ENCODE measurements at places on chromosomes 13 and 19.

DNA sequence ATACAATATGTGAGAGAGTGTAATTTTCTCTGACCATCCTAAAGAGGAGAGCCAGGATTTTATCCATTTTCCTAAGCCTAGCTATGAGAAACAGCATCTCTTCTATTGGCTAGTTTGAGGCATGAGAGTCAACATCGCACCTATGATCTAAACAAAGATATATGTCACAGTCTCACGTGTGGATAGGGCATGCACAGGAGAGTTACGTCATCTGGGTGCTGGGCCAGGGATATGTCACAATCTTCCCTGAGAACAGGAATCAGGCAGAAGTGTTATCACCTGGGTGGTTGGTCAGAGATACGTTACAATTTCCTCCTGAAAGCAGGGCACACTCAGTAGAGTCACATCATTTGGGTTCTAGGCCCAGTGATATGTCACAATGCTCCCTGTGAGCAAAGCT, 53.9 kb upstream of the ZNF730 start:
- no peak for DNase-seq

- no peak for DNase-seq
Observed at GRCh38 chr13:24172071-24172470, 11.6 kb downstream of the SPATA13 start.

- DNase-seq = no peak
Observed at GRCh38 chr13:43564952-43565351, 221.8 kb downstream of the ENOX1 start.

DNA sequence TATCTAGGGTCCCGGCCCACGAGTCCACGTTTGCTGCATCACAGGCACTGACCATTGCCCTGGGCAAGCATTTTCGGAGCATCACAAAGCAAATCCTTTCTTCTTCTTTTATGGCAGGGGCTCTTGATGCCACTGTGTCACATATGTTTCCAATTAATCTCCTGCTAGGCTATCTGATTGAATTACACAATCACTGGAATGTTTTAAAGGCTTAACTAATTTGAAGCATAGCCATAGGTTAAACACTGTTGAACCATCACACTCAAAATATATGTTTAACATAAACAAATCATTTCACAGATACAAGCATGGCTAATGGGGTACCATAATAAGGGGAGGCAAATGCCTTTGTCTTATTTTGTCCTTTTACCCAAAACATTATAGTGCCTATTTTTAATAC, 338.3 kb downstream of the POU4F1 start:
- DNase-seq = no peak

DNA sequence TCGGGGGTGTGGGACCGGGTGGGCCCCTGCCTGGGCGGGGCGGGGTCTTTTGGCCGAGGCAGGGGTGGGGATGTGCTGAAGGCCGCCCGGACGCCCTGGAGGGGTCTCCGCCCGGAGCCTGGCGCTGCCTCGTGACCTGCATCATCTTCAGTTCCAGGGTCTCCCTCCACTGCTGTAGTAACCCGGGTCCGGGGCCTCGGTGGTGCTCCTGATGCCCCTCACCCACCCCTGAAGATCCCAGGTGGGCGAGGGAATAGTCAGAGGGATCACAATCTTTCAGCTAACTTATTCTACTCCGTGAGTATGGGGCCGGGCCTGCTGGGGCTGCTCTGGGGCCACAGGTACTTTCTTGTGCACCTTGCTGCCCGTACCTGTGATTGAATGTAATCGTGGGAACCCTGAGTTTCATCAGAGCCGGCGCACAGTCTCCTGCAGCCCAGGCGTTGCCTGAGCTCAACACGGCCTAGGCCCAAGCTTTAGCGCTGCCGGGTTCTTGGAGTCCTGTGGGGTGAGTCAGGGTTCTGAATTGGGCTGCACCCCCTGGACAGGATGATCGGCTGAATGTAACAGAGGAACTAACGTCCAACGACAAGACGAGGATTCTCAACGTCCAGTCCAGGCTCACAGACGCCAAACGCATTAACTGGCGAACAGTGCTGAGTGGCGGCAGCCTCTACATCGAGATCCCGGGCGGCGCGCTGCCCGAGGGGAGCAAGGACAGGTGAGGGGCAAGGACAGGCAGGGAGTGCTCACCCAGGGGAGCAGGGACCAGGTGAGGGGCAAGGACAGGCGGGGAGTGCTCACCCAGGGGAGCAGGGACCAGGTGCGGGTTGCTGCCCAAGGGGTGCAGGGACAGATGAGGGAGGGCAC, 10.5 kb downstream of the PEAK3 start:
- DNase-seq = no peak

DNA sequence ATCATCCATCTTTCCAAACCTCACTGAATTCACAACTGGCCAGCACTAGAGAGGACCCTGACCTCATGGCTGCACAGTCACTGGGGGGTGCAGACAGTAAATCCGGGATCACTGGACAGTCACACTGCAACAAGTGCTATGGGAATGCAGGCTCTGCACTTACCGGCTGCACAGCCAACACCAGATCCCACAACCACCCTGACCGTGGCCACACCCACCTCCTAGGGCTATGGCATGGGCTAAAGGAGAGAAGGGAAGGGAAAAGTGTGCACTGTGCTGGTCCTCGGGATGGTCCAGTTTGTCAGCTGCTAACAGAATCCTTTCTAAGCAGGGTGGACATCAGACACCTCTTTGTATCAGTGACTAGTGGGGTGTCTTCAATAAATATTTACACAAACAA, 118.2 kb downstream of the MIPEP start:
- no peak for DNase-seq

DNA sequence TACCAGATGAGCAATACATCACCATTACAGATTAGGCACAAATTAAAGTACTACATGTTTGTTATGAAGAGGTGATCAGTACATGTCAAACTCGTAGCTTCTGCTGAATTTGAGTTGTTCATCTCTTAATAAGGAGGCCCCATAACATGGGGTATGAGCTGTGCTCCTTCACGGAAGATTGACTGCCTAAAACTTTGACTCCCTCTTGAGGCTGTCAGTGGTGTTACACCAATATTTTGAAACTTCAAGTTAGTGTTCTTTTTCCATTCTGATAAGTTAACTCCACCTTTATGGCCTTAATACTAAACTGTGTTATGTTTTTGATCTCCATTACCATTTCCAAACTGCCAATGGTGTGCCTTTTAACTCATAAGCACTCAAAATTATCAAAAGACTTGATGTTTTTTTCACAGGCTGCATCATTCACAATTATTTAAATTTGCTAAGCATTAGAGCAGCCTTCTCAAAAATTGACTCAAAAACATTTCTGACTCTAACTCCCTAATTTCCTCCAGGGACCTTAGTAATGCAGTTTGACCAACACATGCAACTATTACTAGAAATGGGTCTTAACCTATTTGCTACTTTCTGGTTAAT, 1591.5 kb downstream of the PCDH9 start:
- DNase-seq = no peak

DNA sequence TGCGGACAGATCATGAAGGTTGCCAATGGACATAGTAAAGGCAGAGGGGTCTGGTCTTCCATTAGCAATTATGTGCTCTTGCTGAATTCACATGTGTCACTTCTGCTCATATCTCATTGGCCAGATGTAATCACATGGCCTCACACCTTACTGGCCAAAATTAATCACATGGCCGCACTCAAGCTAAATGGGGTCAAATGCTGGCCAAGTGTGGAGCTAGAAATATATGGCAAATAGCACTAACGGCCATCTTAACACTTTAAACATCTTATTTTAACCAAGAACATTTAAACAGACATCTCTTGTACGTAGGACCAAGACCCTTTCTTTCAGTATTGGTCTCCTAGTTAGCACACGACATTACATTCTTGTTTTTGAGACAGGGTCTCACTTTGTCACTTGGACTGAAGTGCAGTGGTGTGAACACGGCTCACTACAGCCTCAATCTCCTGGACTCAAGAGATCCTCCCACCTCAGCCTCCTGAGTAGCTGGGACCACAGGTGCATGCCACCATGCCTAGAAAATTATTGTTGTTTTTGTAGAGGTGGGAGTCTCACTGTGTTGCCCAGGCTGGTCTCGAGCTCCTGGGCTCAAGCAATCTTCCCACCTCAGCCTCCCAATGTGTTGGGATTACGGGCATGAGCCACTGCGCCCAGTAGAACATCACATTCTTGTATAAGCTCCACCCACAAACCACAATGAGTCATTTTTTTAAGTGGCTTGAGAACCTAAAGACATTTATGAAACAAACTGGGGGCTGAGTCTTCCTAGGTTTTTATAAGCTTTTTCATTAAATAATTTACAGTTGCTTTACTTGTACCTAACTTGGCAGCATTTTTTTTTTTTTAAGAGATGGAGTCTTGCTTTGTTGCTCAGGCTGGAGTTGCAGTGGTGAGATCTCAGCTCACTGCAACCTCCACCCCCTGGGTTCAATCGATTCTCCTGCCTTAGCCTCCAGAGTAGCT, 2.9 kb upstream of the PTOV1 start:
- DNase-seq = no peak

- DNase-seq = no peak
Observed at GRCh38 chr13:73967397-73968165, 166.6 kb downstream of the KLF12 start.

- no peak for DNase-seq
Observed at GRCh38 chr13:49314344-49314882, 66.7 kb downstream of the CDADC1 start.

DNA sequence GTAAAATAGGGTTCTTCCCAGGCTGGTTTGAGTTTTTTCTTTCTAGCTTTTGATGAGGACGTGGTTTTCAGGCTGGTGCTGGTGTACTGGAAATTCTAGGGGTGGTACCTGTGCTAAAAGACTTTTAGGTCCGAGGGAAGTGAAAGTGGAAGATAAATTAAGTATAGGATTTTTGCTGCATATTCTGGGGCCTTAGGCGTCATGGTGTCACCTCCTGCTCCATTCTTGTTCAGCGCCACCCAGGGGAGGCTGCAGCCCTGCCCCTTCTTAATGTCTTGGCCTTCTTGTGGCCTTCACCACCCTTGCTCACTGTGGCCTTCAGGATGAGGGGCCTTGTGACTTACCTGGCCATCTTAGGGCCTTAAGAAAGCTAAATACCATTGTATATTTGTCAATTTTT, 12.4 kb downstream of the ZNF552 start:
- no peak for DNase-seq

DNA sequence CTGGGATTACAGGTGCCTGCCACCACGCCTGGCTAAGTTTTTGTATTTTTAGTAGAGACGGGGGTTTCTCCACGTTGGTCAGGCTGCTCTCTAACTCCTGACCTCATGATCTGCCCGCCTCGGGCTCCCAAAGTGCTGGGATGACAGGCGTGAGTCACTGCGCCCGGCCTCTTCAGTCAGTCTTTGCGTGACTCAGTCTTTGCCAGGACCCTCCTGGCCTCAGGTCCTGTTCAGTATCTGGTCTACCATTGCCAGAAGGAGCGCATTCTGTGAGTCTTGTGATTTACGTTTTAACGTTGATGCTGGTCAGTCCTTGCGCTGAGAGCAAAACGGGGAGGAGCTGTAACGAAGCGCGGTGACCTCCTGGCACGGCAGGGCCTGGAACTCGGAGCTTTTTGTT, 7.6 kb upstream of the HMG20B start:
- DNase-seq = no peak

GRCh38 chr19:51365211-51365964, 800 bp downstream of the ETFB start:
- DNase-seq = peak; percentile 29

GRCh38 chr19:55209693-55210472, 582 bp upstream of the PTPRH start:
- DNase-seq = no peak

DNA sequence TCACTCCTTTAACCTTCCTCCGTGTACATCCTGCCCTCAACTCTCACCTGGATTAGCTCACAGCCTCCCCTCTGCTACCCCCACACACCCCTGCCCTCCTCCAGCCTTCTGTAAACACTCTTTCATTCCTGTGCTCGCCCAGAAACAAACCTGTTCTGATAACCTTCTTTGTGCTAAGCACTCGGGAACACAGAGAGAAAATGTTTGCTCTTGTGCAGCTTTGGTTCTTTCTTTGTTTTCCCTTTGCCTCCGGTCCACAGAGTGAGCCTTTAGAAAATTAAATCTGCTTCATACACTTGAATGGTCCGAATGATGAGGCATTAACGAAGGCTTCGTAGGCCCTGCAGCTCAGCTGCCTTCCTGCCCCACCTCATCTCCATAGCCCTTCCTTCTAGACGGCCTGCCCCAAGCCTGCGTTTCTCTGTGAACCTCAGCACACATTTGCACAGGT, 6.6 kb upstream of the ZDHHC20 start:
- no peak for DNase-seq

- DNase-seq = no peak
Observed at GRCh38 chr13:50598338-50598737, 245.2 kb downstream of the DLEU7 start.

DNA sequence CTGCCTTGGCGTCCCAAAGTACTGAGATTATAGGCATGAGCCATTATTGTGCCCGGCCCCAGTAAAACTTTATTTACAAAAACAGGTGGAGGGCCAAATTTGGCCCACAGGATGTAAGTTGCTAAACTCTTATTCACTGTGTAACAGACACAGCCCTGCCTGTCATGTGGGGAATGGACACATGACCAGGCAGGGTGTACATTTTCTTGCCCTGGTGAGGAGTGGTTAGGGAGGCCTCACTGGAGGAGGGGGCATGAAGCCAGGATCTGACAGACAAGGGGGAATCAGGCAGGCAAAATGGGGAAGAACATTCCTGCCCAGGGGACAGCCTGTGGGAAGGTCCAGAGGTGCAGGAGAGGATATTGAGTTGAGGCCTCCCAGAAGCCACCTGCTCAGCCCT, 7.4 kb upstream of the PGLS start:
- no peak for DNase-seq

DNA sequence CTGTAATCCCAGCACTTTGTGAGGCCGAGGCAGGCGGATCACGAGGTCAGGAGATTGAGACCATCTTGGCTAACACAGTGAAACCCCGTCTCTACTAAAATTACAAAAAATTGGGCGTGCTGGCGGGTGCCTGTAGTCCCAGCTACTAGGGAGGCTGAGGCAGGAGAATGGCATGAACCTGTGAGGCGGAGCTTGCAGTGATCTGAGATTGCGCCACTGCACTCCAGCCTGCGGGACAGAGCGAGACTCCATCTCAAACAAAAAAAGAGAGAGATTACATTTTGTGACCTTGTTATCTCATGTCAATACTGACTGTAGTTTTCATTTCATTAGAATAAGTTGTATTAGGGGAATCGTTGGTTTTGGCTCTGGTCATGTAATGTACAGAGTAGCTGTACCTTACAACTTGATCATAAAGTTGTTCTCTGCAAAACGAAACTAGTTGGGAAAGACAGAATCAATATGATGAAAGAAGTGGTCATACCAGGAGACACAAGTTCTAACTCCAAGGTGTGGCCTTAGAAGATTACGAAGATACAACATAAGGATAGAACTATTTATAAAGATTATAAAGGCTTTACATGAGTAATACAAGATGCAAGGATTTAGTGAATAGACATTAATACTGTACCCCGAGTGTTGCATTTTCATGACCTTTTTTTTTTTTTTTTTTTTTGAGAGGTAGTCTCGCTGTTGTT, 15.3 kb downstream of the TMEM38A start:
- DNase-seq = no peak
